Activated CD4-positive, alpha-beta T cell treated with anti-CD3 and anti-CD28 coated beads, Interleukin-2, amount 50 U/mL, for 4 hours (primary cell): ENCODE measurements at places on chromosomes 6 and 20.

DNA sequence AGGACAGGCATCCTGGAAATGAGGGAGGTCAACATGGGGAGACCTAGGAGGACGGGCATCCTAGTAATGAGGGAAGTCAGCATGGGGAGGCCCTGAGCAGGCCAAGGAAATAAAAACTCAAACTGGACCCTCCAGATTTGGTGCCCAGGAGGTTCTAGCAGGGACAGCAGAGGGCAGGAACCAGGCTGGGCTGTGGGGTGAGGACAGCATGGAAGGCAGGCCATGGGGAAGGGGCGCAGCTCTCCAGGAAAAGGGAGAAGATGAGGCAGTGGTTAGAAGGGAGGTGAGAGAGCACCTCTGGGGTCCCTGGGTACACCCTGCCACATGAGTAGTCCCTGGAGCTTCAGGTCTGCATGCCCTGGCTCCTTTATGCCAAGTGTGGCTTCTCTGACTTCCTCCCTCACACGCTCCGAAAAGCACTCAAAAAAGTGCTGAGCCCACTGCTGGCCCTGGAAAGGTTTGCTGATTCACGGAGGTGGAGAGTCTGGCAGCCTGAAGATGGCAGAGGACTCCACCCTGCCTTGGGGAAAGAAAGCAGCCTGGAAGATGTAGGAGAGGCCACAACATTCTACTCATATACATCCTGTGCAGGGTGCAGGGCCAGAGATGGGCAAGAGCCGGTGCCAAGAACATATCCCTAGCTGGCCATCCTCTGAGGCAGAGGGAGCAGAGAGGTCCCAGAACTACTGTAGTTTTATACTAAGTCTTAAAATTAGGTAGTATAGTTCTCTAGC lies 154.9 kb downstream of the MRPL14 start:
- DNase-seq: no peak

DNA sequence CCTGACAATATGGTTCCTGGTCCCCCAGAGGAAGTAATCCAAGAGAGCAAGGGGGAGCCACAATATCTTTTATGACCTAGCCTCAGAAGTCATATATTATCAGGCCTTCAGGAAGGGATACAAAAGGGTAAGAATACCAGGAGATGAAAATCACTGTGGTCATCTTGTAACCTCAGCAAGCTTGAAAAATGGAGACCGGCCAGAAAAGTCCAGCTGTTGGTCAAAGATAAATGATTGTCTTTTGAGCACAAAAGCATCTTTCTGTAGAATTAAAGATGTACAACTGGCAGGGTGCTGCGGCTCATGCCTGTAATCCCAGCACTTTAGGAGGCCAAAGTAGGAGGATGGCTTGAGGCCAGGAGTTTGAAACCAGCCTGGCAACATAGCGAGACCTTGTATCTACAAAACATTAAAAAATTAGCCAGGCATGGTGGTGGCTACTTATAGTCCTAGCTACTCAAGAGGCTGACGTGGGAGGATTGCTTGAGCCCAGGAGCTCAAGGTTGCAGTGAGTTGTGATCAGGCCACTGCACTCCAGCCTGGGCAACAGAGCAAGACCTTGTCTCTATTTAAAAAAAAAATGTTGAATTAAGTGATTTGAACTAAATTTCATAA lies 118.0 kb upstream of the MARCKS start:
- no peak for DNase-seq

- no peak for DNase-seq
Observed at GRCh38 chr6:116730513-116730912, 35.0 kb downstream of the FAM162B start.

GRCh38 chr6:43461936-43462335 lies 6.6 kb upstream of the DLK2 start:
- no peak for DNase-seq

DNA sequence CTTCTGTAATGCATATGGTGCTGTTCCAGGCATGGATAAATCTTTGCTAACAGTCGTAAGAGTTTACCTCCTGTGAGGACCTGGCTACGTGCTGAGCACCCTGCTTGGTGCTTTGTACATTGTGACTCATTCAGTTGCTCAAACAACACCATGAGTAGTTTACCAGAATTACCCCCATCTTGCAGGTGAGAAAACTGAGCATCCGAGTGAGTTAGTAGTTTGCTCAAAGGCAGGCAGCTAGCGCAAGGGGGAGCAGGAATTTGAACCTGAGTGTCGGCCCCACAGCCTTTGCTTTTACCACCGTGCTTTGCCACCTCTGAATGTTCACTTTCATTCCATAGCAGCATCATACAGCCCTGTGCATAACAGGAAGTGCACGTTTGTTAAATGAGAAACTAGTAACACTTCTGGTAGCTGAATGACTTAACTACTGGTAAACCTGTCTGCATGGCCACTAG lies 121.9 kb downstream of the MTHFD1L start:
- peak; percentile 1 for DNase-seq
